ENCODE measurements at places on chromosomes 1 and 21.

DNA sequence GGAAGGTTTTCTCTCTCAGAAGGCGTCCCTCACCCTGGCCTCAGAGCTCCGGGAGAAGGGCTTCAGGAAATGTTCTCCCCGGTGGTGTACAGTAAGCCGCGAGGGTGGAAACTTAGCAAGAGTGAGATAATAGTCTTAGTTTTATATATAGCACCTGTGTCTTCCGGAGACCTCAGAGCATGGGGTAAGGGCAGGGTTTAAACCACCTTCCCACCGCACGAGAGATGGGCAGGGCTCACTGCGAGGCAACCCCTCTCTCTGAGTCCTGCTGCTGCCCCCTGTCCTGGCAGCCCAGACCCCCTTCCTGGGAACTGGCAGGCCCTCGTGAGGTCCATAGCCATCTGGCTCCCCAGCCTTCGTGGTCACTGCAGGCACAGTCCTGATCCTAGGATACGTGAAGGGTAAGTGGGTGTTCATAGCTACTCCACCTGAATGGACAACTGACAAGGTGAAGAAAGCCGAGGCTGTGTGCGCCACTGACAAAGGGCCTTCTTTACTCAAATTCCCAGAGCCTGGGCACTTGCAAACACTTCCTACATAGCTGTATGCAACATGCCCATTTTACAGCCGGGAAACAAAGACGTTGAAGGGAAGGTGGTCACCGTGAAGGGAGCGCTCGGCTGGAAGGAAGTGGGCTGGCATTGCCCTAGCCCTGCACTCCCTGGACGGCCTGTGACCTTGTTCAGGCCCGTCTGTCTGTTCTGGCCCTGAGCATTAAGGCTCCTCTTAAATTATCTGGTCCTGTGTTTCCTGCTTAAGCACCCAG, 26.9 kb downstream of the ITPKB start:
- DNase-seq, result no peak

DNA sequence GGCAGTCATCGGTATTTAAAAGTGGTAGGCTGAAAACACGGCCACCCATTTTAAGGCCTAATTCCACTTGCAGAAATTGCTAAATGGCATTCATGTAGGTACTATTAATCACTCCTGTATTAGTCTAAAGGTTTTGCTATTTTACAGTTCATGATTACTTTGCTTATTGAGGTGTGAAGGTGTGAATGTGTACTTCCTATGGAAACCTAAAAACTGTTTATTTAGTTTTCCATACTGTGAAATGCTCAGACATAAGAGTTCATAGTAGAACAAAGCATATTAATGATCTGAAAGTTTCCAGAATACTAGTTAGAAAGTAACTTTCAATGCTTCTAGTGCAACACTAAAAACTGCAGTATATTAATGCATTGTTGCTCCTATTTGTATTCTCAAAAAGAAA, 69.8 kb downstream of the ITGB3BP start:
- no peak for DNase-seq

GRCh38 chr1:1073743-1074587, at the start of gene RNF223:
Gene RNF223 (minus strand): TSS chr1:1074306. CDS start chr1:1072566, 1,740 bp downstream.
- no peak for DNase-seq

GRCh38 chr21:34513129-34513675, 1.2 kb upstream of the KCNE1 start:
- no peak for DNase-seq

DNA sequence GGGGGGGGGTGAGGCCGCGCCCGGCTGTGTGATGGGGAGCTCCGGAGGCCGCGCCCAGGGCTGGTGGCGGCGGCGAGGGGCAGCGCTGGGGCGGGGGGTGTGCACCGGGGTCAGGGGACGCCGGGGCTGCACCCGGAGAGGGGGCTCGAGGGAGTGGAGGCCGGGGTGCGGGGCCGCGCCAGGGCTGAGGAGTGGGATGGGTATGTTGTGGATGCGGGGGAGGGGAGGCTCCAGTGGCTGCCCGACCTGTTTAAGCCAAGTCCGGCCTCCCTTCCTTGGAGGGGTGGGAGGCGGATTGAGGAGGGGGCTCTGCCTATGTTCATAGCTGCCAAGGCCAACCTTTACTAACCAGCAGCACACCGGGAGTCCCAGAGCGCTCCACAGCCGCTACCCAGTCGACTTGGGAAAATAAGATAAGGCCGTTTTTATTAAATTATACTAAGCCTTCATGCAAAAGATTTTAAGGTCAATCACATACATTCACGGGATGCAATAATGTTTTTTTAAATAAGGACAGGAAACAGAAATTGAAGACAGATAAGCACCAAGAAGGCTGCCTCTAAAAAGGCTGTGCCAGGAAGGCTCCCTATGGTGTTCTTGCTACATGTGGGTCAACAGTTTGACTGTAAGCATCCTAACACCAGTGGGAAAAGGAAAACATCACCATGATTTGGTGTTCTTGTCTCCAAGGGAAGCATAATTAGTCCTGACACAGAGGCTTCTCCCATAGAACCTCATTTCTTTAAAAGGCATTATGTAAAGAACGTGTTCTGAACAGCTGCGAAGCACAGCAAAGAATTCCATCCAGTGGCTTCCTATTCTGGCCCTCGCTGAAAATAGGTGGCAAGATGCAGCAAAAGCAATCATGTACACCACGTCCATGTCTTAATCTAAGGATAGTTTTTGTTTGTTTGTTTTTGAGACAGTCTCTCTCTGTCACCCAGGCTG, 626 bp upstream of the HLCS start:
- no peak for DNase-seq

Data from NCI-H1092 (cell line).